ENCODE measurements at places on chromosomes 5 and 9. TPM values are rescaled to one million over a fixed set of nuclear protein-coding genes. Genes with fewer than 3 reads are reported as not detected.

- DNase-seq, result no peak
These were observed 96.8 kb upstream of the CTSL start for GRCh38 chr9:87629104-87629503.

DNA sequence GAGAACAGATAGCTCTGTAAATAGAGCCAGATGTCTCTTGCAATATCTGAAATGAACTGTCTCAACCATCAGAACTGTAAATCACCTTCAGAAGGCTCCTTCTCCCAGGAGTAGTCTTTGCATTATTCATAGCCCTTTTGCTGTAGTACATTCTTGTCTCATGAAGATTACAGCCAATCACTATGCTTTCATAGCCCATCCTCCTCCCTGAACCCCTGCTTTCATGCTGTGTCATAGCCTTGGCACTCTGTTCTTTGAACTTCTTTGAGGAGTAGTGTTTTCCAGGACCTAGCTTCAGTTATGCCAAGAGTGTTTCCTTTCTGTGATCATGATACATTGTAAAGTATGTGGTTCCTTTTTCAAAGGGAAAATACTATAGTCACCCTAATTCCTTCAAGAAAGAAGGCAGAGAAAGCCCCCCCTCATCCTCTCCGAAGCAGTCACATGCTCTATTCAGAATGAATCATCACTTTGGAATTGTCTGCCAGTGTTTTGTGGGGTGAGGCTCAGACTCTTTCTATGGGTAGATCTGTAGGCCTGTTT lies 61.1 kb downstream of the GRIA1 start:
- no peak for DNase-seq

The FOXI1 gene
- total RNA-seq, result not detected

DNA sequence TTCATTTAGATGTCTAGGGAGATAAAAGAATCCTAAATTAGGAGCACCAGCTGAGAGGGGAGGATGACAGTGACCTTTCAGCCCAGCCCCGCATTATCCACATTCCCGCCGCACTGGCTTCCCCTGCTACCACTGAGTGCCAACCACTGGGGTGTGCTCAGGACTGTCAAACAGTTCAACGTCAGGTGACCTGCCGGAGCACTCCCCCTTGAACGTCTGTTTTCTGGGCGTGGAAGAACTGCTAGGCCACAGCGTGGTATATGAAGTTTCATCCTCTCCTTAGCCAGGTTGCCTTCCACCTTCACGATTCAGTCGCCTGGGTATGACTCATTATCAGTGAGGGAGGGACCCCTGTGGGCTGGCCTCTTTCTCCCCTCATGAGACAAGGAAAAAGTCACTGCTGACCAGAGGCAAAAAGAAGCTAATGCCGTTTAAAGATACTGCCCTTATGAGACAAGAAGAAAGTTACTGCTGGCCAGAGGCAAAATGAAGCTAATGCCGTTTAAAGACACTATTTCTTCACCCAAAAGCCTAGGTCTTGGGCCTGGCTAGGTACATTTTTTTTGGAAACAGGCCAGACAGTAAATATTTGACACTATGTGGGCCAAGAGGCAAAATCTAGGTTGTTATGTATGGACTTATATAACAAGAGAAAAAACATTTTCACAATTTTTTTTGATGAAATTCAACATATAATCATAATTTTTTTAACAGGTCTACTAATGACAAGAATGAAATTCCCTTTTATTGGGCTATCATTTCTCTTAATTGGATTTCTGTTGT lies 4.6 kb downstream of the NMRK1 start:
- DNase-seq, result peak; percentile 72

DNA sequence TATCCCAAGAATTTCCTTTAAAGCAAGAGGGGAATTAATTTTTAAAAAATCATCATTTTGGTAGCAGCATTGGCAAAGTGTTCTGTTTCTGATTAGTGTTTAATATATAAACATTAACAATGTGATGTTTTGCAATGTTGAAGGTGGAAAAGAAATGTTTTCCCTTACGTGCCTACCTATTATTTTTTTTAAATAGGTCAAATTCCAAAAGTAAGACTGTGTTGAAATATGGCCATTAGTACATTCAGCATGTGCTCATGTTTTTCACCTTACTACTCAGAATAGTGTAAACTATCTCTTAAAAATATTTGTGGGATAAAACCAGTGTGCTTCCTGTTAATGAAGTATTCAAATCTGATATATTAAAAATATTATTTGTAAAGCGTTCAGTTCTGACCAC lies 3.3 kb downstream of the DOCK8 start:
- no peak for DNase-seq

The TTC23L gene
- not detected for total RNA-seq

DNA sequence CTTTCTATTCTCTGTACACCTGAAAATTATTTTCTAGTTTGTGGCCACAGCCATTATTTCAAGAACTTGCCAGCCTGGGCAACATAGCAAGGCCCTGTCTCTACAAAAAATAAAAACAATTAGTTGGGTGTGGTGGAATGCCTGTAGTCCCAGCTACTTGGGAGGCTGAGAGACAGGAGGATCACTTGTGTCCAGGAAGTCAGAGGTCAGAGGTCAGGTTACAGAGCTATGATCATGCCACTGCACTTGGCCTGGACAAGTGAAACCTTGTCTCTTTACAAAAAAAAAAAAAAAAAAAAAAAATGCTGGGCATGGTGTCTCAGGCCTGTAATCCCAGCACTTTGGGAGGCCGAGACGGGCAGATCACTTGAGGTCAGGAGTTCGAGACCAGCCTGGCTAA lies 58.3 kb downstream of the HMGCR start:
- DNase-seq, result no peak

GRCh38 chr5:113236536-113237288 lies 198.1 kb downstream of the TSSK1B start:
- no peak for DNase-seq

The FCN2 gene
- total RNA-seq, result not detected

DNA sequence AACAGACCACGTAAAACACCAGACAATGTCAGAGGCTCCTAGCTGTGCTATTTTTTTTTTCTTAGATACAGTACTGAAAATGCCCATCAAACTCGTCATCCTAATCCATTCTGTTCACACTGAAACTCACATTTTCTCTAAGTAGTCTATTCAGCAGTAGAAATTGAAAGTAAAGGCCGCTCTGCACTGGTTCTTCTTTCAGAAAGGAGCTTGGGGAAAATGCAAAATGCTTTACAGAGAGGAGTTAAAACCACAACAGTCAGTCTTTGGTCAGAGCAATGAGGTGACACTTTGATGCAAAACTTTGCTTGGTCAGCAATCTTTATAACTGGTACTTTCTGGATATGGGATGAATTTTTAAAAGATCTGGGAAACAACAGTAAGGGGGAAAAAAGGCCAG lies 43.8 kb upstream of the SUSD1 start:
- DNase-seq, result no peak

DNA sequence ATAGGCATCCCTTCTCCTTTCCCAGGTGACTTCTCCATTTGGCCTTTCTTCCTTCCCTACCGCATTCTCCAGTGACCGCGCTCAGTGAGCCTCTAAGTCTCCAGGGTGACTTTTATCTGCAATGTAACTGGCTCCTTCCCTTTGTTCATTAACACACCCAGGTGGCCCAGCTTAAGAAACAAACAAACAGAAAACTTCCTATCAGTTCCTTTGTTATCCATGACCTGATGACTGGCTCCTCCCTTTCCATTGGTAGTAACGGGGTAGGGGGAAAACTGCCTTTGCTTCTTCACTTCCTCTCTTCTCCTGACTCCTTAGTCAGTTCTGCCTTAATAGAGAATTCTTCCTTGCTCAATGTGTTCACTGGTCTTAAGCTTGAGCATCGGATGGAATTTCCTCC lies 7.0 kb upstream of the SH3GL2 start:
- no peak for DNase-seq

The ARL14EPL gene
- not detected for total RNA-seq

DNA sequence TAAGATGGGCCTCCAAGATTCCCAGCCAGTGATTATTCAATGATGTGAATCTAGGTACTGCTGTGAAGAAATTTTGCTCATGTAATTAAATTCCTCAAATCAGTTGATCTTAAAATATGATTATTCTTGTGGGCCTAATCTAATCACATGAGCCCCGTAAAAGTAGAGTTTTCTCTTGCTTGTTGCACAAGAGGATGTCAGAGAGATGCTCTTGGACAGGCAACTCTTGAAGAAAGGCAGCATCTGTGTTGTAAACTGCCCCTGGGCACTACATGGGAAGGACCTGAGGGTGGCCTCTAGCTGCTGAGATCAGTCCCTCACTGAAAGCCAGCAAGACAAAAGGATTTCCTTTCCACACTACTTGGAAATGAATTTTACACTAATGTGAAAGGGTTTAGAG lies 132.9 kb downstream of the TRPM3 start:
- DNase-seq, result no peak

- no peak for DNase-seq
These were observed 80.0 kb upstream of the TGFBR1 start for GRCh38 chr9:99024959-99025358.

GRCh38 chr5:16450163-16450562 lies 15.4 kb downstream of the ZNF622 start:
- DNase-seq, result no peak

DNA sequence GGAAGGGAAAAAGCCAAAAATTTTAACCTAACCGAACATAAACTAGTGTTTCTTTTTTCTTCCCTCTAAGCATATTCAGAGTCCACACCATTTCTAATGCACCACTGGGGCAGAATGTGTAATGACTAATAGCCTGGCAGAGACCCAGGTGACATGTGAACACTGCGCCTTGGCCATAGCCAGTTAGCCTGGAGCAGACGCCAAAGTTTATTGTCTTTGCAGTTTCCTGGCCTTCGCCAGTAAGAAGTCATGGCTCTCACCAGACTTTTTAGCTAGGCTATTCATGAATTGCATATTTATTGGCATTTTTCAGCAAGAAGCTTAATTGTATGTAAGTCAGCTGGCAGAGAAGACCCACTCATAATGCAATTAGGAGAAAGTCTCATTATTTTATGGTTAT lies 182.8 kb upstream of the SLC27A6 start:
- DNase-seq, result peak; percentile 52

- no peak for DNase-seq
These were observed 10.1 kb downstream of the ROR2 start for GRCh38 chr9:91939978-91940377.

The ASPN gene
- total RNA-seq, result 4.7 TPM

Measured in Peyer's patch (tissue), 4 donors.